ENCODE measurements at places on chromosomes 5 and 9. TPM values are rescaled to one million over a fixed set of nuclear protein-coding genes. Genes with fewer than 3 reads are reported as not detected.

The OR1Q1 gene
- not detected for polyA plus RNA-seq

The AK8 gene
- 0.78 TPM for polyA plus RNA-seq

The ABLIM3 gene
- 0.19 TPM for polyA plus RNA-seq

The LECT2 gene
- 0.45 TPM for polyA plus RNA-seq

The GLDC gene
- polyA plus RNA-seq: 63.5 TPM

The ORM1 gene
- not detected for polyA plus RNA-seq

The INSL6 gene
- 0.19 TPM for polyA plus RNA-seq

The IFNA21 gene
- not detected for polyA plus RNA-seq

The CDC20B gene
- polyA plus RNA-seq: not detected

The MLANA gene
- 0.38 TPM for polyA plus RNA-seq

The PCDHGA10 gene
- polyA plus RNA-seq: 2.1 TPM

The PGM5 gene
- not detected for polyA plus RNA-seq

The CDKN2B-AS1 gene
- not detected for polyA plus RNA-seq

The IQGAP2 gene
- 57.3 TPM for polyA plus RNA-seq

The NR6A1 gene
- polyA plus RNA-seq: 44.2 TPM

The FRMPD1 gene
- polyA plus RNA-seq: 0.23 TPM

The SPINK13 gene
- polyA plus RNA-seq: not detected

The SLC28A3 gene
- not detected for polyA plus RNA-seq

The SLC25A2 gene
- not detected for polyA plus RNA-seq

The IL7R gene
- not detected for polyA plus RNA-seq

The TYRP1 gene
- polyA plus RNA-seq: not detected

The WHRN gene
- 7.2 TPM for polyA plus RNA-seq

The SEMA6A gene
- polyA plus RNA-seq: 220 TPM

The ADCY2 gene
- polyA plus RNA-seq: 20.0 TPM

The IL5 gene
- polyA plus RNA-seq: not detected

The IFNA2 gene
- not detected for polyA plus RNA-seq

The PAEP gene
- not detected for polyA plus RNA-seq

The SIGMAR1 gene
- polyA plus RNA-seq: 82.3 TPM

The GRM6 gene
- 0.50 TPM for polyA plus RNA-seq

The TAL2 gene
- polyA plus RNA-seq: 0.79 TPM

The C9orf153 gene
- 0.24 TPM for polyA plus RNA-seq

The CER1 gene
- polyA plus RNA-seq: 0.73 TPM

The RETREG1 gene
- 3.8 TPM for polyA plus RNA-seq

The BHMT gene
- 1.4 TPM for polyA plus RNA-seq

The MARCOL gene
- not detected for polyA plus RNA-seq

The F2RL2 gene
- polyA plus RNA-seq: 0.70 TPM

The BICD2 gene
- polyA plus RNA-seq: 8.7 TPM

The CCIN gene
- polyA plus RNA-seq: not detected

The OR1L1 gene
- polyA plus RNA-seq: not detected

The FBN2 gene
- 2.8 TPM for polyA plus RNA-seq

The GDA gene
- polyA plus RNA-seq: 4.0 TPM

The SPATA31D4 gene
- not detected for polyA plus RNA-seq

The ADAMTS16 gene
- 2.8 TPM for polyA plus RNA-seq

The DNAH5 gene
- polyA plus RNA-seq: 1.2 TPM

The CYLC2 gene
- polyA plus RNA-seq: not detected

The PRRX2 gene
- polyA plus RNA-seq: 5.8 TPM

The TMC1 gene
- polyA plus RNA-seq: 0.42 TPM

The ERGIC1 gene
- 25.2 TPM for polyA plus RNA-seq

The GABRA1 gene
- 0.42 TPM for polyA plus RNA-seq

The MOB3B gene
- polyA plus RNA-seq: 8.1 TPM
